Caco-2 (cell line): ENCODE measurements at places on chromosomes 13 and 19. TPM values are rescaled to one million over a fixed set of nuclear protein-coding genes. Genes with fewer than 3 reads are reported as not detected.
A peak's percentile ranks its signal among the peaks of the same experiment; 100 is the strongest.

- no peak for DNase-seq
These were observed 105.8 kb downstream of the LACC1 start for GRCh38 chr13:43985422-43986072.

- no peak for DNase-seq
These were observed 6.9 kb downstream of the CARM1 start for GRCh38 chr19:10878253-10878652.

SERTM1 gene
- not detected in 2 replicates for total RNA-seq

DNA sequence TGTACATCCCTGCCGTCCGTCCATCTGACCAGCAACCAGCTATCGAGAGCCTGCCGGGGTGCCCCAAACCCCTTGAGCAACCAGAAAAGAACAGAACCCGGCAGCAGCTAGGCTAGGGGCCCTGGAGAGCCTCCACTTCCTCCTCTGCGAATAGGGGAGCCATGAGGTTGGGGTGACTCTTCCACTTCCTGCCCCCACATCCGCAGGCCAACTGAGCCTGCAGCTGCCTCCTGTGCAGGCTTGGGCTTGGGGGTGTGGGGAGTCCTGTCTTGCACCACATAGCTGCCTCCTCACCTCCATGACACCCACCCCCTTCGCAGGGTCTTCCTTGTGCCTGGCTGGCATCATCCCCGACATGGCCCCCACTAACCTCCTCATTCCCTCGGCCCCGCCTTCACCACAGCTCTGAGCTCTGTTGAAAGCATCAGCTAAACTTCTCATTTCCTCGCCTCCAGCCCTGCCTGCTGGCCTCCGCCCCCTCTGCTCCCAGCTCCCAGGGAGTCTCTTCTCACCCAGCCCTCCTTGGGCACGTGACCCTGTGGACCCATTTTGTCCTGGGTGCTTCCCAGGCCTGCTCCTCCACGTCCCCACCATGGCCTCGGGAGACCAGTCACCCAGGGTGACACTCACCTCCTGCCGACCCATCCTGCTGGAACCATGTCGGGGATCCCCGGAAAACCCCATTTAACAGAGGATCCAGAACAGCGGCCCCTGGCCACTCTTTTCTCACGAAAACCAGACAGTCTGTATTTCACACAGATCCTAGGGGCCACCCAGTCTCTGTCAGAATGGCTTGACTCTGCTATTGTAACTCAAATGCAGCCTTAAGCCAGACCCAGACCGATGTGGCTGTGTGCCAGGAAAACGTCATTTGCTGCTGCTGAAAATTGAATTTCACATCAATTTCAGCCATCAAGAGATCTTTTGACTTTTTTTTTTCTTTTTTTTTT lies 50.4 kb downstream of the MYO9B start:
- no peak for DNase-seq

DNA sequence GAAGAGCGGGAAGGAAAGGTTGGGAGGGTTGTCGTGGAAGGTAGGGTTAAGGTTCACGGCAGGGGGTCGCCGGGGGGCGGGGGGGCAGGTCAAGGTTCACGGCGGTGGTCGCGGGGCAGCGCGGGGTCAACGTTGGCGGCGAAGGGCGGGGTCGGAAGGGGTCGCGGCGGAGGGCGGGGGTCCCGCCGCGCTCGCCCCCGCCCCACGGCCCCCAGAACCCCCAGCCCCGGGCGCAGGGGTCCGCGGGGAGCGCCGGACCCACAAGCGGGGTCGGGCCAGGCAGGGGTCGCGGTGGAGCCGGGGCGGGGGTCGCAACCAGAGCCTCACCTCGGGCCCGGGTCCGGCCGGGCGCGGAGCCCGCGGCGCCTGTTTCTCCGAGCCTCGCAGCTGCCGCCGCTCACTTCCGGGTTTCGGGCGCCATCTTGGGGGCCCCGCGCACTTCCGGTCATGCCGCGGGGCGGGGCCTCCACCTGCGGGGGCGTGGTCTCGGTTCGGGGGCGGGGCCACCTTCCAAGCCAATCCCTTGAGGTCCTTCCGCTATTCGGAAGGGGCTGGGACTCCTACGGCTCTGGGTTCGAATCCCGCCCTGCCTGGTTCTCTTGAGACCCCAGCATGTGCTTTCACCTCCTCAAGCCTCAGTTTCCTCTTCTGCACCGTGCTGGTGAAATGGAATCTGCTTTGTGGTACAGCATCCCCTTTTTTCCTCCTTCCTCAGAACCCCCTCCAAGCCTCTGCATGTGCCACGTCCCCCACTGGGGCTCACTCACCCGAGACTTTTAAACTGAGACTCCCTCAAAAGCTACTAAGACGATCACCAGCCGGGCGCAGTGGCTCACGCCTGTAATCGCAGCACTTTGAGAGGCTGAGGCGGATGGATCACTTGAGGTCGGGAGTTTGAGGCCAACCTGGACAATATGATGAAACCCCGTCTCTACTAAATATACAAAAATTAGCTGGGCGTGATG lies at the start of gene SBNO2:
Gene SBNO2, minus strand, starts transcription at position 424 of the 965 bp plus-strand sequence. CDS start 19,992 bp downstream, outside the sequence.
- DNase-seq = peak; percentile 89

SYDE1 gene
- 4.0 and 4.4 TPM in 2 replicates for total RNA-seq

DNA sequence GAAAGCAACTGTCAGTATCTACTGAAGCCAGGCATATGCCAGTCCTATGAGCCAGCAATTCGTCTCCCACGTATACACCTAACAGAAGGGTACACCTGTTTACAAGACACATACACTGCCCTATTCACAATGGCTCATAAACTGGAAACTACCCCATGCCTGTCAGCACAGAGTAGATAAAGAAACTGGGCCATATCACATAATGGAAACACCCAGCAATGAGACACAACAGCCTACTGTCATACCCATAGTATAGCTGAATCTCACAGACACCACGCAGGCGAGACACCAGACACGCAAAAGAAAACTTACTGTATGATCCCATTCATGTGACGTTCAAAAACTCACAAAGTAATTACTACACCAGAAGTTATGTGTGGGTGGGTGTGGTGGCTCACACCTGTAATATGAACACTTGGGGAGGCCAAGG lies 15.7 kb downstream of the NOSIP start:
- no peak for DNase-seq

DNA sequence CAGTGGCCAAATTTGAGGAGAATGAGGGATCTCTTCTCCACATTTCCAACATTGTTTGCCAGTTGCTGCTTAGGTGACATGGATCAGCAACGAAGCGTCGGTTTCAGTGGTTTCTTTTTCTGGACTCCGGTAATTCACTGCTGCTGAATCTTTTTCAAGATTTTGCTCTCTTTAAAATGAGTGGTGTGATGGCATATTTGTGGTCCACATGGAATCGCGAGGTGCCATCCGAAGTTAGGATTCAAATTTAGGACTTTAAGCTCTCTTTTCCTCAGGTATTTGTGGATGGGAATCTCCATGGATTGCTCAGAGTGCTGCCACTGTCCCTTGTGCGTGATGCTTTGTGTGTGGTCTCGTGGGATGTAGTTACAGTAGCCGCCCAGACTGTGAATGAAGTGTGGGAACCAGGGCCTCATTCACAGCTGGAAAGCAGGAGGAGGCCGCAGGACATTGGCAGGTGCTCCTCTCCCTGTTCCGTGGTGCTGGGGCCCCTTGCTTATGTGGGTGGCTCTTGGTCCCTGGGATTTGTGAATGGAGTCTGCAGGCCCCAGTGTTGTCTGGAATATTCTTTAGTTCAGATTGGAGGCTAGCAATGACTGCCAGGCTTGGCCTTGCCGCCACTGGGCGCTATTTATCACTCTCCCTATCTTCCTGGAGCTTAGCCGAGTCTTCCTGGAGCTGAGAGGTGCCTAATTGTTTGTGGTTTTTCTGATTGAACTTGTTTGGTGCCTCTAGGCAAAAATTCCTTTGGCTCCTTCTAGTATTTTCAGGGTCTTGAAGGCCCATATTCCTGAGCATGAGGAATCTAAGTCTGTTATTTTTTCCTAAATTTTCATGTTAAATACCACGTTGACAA lies 1.5 kb downstream of the ILF3 start:
- DNase-seq = no peak

ZNF776 gene
- total RNA-seq = 15.6 and 16.0 TPM in 2 replicates

GRCh38 chr13:24381541-24382265 lies 72.3 kb downstream of the C1QTNF9 start:
- DNase-seq = no peak

DNA sequence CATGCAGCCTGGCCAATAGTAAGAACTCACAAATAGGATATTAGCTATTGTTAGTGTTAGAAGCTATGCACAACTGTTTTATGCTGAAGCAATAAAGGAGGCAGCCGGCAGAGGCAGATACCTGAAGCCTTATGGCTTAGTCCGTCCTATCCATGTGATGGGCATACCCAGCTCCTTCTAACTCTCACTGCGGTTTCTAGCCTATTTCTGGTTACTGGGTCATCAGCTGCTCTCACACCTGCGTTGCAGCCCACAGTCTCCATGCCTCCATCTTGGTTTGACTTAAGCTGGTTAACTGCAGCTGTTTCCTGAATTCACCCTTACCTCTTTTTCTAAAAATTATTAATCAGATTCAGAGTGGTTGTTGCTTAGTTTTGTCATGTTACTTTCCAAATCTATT lies 40.5 kb upstream of the CNMD start:
- no peak for DNase-seq

GSX1 gene
- total RNA-seq = not detected in 2 replicates

GRCh38 chr13:65149687-65150086 lies 2080.4 kb downstream of the PCDH9 start:
- no peak for DNase-seq

DNA sequence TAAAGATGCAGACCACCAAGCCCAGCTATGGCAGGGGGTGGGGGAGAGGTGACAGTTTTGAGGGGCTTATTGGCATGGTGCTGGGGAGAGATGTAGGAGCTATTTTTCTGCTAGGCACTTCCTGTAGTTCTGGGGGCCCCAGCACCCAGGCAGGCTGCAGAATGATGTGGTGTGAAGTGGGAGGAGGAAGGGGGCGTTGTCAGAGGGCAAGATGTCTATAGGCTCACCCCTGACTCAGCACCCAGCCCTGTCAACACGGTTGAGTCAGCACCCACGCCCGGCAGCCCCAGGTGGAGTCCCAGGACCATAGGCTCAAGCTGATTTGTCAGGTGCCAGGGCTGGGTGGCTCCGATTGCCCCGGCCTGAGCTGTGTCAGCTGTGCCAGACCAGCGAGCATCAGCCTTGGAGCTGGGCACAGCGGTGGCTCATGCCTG lies 5.8 kb downstream of the KLF2 start:
- peak; percentile 25 for DNase-seq

- DNase-seq = no peak
These were observed 785.6 kb upstream of the KLHL1 start for GRCh38 chr13:70893832-70894231.
